Dorsolateral prefrontal cortex (tissue), 122 donors: ENCODE measurements at places on chromosomes 3 and 15.
A peak's percentile ranks its signal among the peaks of the same experiment; 100 is the strongest.

DNA sequence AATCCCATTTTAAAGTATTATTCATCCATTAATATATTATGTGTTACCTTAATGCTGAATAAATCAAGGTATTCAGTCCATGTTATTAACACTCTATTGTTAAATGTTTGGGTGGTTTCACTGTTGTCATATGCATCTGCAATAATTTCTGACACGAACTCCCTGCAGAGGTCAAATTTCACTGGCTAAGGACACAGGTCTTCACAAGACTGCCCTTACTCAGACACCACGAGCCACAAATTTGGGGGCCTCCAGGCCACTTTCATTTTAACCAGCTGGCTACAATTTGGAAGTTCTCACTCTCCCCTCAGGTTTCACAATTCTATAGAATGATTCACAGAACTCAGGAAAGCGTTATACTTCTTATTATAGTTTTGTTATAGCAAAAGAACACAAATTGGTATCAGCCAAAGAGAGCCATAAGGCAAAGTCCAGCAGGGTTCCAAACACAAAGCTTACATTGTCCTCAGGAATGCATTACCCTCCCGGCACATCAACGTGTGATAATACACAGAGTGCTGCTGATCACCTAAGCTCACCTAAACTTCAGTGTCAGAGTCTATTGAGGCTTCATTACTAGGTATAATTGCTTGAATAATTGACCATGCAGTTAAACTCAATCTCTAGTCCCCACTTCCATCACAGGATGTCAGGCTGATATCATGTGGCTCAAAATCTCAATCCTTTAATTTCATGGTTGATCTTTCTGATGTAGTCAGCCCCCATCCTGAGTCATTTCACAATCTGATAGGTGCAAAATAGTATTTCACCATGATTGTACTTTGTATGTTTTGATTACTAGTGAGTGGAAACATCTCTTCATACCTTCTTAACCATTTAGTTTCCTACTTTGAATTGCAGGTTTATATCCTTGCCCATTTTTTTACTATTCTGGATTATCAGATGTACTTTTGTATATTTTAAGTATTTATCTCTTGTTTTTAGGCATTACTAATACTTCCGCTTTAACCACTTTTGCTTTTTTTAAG, 441.4 kb upstream of the AGTR1 start:
- no peak for DNase-seq

- no peak for DNase-seq
These were observed 17.5 kb downstream of the MYO5C start for GRCh38 chr15:52278135-52278534.

- DNase-seq, result no peak
These were observed 8.1 kb upstream of the CDIN1 start for GRCh38 chr15:36571301-36571700.

GRCh38 chr15:96524676-96525417, 194.3 kb downstream of the NR2F2 start:
- no peak for DNase-seq

DNA sequence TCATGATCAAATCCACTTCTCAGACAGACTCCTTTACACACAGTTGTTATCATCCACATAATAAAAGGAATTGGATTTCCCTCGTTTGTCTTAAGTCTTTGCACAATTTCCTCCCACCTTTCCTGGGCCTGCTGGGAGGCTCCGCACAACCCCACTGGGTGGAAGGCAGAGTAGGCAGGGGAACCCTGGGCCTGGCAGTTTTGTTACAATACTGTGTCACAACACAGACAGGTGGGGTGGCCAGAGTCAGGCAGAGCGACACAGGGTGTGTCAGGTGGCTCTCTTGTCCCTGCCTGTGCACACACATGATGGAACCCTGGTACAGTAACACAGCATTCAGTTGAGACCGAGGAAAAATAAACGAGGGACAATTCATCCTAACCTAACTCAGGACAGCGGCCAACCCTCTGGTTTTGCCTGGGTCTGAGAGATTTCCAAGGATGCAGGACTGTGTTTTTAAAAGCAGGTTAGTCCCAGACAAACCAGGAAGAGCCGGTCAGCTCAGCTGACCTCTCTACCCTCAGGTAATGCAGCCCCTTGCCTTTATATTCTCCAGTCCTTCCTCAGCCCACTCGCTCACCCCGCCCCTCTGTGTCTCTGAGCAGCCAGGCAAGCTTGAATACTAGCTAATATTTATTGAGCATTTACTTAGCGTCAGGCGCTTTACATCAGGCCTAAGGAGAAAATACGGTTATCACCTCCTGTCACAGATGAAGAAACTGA, 8.8 kb upstream of the FAM174B start:
- DNase-seq, result no peak

GRCh38 chr3:177005718-177006405, 191.4 kb downstream of the TBL1XR1 start:
- no peak for DNase-seq

DNA sequence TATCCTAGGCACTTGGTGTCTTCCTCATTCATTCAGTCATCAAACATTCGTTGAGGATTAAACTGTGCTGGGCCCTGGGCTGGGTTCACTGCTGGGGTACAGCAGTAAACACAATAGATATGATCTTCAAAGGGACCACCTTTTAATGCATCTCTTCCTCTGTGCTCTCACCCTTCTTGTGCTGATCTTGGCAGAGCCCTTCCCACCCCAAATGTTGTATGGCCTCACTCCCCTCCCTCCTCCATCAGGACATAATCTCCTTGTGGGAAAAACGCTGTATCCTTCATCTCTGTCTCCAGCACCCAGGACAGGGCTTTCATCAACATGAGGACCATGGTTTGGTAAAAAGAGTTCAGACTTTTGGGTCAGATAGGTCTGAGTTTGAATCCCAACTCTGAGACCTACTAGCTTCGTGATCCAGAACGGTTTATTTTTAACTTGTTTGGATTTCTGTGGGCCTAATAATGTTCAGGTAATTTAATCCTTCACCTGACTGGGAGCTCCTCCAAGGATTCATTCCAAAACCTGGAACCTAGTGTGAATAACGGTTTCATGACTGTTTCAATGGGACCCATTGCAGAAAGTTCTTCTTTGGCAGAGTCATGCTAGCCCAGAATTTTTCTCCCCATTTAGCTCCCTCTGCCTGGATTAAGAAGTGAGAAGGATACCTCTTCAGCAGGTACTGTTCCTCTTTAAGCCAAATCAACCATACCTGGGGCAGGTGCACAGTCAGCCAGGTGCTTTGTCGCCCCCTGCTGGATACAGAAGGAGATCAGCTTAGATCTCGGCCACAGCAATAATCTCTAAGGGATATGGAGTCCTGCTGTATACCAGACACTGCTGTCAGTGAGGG, 5.2 kb upstream of the WNT7A start:
- peak; percentile 32 for DNase-seq

GRCh38 chr3:188156056-188156455, 2.1 kb downstream of the LPP start:
- DNase-seq, result no peak

- DNase-seq, result no peak
These were observed 13.0 kb upstream of the MAPK6 start for GRCh38 chr15:52005748-52006701.

DNA sequence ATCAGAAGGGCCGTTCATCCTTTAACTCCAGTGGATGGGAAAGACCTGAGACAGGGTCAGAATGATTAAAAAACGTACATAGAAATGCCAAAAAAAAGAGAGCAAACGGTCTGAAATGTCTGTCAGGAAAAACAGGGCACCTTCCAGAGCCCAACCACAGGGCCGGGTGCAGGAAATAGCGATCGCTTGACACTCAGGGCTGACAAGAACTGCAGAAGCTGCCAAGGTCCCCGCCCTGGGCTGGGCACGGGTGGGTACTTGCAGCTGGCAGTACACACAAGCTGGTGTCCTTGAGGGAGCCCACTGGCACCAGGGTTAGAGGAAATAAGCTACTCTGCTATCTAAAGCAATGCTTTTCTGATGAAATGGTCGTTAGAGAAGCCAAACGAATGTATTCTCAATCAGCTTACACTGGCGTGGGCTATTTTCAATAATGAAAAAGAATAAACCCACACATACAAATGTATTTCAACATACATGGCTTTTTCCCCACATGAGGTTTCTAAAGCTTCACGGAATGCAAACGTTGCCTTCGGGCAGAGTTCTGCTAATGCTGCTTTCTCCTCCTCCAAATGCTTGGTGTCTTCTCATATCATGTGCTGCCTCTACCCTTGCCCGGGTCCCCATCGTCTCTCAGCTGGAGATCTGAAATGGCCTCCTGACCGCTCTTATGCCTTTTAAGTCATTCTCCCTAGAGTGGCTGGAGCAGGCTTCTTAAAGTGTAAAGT, 15.6 kb downstream of the FRMD4B start:
- DNase-seq, result peak; percentile 59

DNA sequence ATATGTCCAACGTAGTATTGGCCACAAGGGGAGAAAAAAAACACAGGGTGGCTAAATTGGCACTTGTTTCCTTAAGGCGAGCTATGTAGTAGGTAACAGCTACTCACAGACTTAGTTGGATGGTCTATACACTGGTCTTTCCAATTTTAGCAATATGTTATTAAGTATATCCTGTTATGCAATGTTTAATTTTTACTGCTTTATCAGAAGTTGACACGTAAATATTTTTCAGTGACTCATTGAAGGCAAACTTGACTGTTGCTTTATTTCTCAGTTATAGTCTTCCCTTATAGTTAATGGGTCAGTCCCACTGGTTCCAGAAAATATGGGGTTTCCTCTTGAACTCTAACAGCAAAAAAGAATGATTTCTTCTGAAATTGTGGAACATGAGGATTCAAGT, 46.5 kb downstream of the ADPGK start:
- no peak for DNase-seq

GRCh38 chr3:12490547-12490946, 6.3 kb downstream of the TSEN2 start:
- no peak for DNase-seq

DNA sequence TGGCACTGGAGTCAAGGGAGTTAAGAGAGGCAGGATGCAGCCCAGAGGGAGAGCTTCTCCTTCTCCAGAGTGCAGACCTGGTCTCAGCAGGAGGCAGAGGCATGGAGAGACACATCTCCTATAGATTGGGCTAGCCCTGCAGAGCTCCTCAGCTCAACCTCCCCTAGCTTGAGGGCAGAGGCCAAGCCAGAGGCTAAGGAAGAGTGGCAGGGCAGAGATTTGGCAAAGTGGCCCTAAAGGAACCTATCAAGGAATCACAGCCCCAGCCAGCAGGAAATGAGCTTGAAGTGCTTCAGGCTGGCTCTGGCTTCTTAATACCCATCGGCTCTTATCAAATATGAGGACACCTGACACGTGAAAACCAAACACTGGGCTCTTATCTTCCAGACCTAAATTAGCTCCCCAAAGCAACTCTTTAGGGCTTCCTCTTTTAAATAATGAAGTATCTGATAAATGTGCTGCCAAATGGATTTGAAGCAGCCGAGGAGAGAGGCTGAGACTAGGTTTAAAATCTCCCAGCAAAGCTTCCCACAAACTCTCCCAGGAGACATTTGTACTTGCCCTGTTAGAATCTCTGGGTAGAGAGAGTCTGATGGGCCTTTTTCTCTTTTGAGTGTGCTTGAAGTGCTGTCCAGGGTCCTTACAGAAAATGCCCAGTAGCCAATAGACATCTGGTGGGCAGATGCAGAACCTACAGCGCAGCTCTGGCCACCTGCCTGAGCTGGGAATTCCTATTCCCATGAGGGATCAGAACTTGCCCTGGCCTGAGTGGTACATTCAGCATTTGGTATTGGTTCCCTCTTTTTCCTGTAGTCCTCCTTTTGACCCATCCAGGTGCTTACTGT, 271.4 kb downstream of the CLSTN2 start:
- DNase-seq, result no peak

- DNase-seq, result peak; percentile 82
These were observed 18.1 kb downstream of the CSPG4 start for GRCh38 chr15:75694241-75695182.

- DNase-seq, result no peak
These were observed 55.6 kb upstream of the CGNL1 start for GRCh38 chr15:57320631-57321220.

- DNase-seq, result no peak
These were observed 49.6 kb upstream of the BNIP2 start for GRCh38 chr15:59738676-59739075.

DNA sequence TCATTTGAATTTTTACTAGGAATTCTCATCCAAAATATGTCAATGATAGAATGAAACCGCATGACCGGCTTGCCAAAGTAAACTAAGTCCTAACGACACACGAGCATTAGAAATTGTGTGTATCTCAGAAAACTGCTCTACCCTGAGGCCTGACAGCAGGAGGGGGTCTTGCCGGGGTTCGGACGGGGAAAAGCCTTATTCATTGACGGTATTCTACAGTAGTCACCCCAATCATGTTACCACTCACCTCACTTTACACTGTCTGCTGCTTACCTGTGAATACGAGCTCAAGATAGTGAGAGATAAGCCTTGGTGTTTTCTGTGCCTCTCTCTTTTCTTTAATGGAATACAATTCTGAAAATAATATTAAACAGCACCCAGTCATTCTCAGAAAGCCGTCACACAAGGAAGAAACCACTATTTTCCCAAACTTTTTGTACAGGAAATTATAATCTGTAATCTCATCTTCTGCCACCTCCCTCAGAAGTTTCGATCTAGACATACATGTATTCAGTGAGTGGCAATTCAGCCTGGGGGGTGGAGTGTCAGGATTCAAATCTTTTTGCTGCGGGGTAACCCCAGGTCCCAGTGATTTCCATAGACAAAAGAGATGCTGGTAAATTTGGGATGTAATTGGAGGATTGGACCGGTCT, 492 bp upstream of the FAM43A start:
- DNase-seq, result no peak

GRCh38 chr3:128983293-128984069, 10.4 kb downstream of the CFAP92 start:
- no peak for DNase-seq

GRCh38 chr3:43729707-43730414, 39.1 kb downstream of the ABHD5 start:
- DNase-seq, result no peak

DNA sequence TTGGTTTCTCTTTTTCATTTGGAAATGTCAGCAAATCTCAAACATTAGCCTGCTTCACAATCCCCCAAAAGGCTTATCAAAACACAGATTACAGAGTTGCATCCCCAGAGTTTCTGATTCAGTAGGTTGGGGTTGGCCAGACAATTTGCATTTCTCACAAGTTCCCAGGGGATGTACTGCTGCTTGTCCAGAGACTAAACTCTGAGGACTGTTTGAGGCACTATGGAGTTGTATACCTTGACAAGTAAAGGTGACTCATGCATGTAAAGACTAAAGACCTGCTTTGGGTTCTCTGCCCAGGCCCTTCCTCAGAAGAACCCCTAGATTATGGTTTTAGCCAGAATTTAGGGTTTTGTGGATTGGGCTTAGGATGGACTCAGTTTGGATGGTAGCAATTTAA, 151.1 kb upstream of the ARHGEF26 start:
- no peak for DNase-seq

DNA sequence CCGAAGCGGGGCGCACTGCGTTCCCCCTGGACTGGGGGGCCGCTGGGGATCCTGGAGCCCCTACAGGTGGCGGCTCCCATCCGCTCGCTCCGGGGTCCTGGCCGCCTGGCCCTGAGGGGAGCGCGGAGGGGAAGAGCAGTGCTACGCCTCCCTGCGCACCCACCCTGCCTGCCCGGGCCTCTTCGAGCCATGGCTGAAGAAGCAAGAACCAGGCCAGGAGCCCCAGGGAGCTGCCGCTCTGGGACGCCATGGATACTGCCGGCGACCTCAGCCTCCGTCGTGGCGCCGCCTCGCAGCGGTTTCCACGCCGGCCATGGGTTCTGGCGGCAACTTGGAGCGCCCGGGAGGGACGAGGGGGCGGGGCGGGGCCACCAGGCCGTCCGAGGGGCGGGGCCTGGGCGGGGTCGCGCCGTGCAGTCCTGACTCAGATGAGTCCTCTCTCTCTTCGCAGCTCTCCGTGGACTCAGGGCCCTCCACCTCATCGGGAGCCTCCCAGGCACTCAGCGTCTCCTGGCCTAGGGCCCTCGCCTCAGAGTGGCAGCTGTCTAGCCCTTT, 50.9 kb downstream of the MYL3 start:
- DNase-seq, result no peak

GRCh38 chr3:196320137-196320536, 2.1 kb upstream of the DYNLT2B start:
- DNase-seq, result no peak
